ENCODE measurements at places on chromosomes 1 and 21. TPM values are rescaled to one million over a fixed set of nuclear protein-coding genes. Genes with fewer than 3 reads are reported as not detected.

IL19 gene
- not detected for polyA plus RNA-seq

KIF2C gene
- 0.24 TPM for polyA plus RNA-seq

DNAH14 gene
- not detected for polyA plus RNA-seq

KRTAP19-1 gene
- not detected for polyA plus RNA-seq

MATN1 gene
- not detected for polyA plus RNA-seq

RAB42 gene
- 0.23 TPM for polyA plus RNA-seq

MROH9 gene
- not detected for polyA plus RNA-seq

HORMAD1 gene
- polyA plus RNA-seq = not detected

OR2L2 gene
- not detected for polyA plus RNA-seq

SMIM12 gene
- 31.8 TPM for polyA plus RNA-seq

MCOLN2 gene
- 1.1 TPM for polyA plus RNA-seq

PROK1 gene
- polyA plus RNA-seq = not detected

DEGS1 gene
- polyA plus RNA-seq = 35.0 TPM

CHD1L gene
- polyA plus RNA-seq = 15.2 TPM

ETV3L gene
- 0.26 TPM for polyA plus RNA-seq

ESRRG gene
- polyA plus RNA-seq = not detected

MRPS6 gene
- 124 TPM for polyA plus RNA-seq
